Stimulated activated CD4-positive, alpha-beta T cell treated with anti-CD3 and anti-CD28 coated beads, Interleukin-2, amount 100 ng/mL, for 24 hours (primary cell): ENCODE measurements at places on chromosomes 1 and 21.

DNA sequence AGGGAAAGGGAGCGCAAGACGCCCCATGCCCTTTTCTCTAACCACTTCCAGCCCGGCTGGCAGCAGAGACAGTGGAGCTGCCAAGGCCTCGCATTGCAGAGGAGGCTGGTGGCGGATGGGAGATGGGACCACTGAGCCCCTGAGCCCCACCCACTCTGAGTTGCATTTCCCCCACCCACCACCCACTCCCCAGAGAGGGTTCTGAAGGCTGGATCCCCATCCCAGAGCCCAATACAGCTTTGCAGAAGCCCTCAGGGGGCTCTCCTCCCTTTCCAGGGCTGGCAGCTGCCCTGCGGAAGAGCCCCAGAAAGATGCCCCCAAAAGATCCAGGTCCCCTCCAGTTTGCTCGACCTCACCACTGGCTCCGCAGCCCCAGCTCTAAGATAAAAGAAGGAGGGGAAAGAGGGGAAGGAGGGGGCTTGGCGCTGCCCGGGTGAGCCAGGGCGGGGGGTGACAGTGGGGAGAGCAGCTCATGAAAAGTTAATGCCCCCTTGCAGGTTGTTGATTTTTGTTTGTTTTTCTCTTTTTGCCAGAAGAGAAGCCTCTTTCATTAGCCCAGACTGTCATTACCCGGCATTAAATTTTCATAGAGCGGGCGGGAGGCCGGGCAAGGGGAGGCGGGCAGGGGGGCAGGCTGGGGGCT, 38.4 kb upstream of the CASZ1 start:
- DNase-seq = no peak

GRCh38 chr1:36400825-36401601, 3.3 kb upstream of the LSM10 start:
- peak; percentile 55 for DNase-seq

DNA sequence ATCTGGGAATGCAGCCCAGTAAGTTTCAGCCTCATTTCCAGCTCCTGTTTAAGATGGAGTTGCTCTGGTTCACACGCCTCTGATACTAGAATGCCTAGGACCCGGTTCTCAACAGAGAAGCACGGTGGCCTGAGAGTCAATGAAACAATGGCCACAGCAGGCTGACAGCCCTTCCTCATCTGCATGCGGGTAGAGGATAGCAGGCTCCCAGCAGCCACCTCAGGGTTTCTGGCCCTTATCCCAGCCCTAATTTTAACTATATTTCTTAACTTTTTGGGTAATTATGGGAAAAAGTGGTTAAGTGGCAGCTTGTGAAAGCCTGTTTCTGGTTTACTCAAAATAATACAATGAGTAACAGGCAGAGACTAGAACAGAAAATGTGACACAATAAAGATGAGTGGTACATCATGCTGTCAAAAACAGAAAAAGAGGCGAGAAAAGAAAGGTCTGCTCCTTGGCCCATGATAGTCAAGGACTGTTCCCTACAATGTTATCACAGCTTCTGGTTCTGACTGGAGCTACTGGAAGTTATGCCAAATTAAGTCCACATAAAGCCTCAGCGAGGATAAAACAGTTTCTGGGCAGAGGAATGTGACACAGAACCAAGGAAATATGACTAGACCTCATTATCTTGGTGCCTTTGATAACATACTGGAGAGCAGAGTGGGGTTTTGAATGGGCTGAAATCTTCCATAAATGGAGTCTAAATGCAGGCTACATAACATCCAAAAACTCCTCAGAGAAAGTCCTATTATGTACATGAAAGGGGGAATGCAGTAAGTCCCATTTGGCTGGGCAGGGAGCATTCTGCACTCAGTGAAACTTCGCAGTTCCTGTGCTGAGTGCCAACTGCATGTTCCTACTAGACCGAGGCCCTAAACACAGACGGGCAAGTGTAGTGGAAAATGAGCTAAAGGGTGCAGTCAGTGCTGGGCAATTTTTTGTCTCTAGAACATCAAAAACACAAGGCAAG, 92.1 kb downstream of the NIBAN1 start:
- no peak for DNase-seq

DNA sequence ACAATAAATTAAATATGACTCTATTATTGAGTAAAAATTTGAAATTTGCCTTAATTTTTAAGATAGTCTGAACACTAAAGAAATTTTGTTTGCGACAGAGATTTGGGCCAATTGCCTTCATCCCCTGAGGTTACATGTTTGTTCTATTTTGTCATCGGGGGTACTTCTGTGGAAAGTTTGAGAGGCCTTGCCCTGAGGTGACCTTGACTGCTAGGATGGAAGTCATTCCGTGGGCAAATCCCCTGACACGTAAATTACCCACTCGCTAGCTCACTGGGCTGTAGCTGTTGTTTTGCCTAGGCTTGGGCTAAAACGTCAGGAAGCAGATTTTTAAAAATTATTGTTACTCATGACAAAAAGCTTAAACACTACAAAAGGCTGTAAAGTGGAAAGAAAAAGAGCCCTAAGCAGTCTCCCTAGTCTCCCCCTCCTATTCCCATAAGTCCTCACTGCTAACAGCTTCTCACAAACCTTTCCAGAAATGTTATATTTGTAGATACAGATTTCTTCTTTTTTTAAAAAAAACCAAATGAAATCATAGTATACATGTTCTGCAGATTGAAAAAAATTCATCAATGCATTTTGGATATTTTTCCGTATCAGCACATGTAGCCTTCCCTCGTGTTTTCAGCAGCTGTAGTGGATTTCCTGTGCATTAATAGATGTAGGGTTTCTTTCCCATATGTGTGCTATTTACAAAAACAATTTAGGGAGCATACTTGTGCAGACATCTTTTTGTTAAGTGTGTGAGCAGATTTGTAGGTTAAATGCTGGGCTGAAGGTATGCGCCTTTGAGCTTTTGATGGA, 142.7 kb downstream of the MRPS6 start:
- DNase-seq = no peak

- DNase-seq = no peak
Observed at GRCh38 chr1:170126696-170127095, 19.1 kb upstream of the NTMT2 start.

DNA sequence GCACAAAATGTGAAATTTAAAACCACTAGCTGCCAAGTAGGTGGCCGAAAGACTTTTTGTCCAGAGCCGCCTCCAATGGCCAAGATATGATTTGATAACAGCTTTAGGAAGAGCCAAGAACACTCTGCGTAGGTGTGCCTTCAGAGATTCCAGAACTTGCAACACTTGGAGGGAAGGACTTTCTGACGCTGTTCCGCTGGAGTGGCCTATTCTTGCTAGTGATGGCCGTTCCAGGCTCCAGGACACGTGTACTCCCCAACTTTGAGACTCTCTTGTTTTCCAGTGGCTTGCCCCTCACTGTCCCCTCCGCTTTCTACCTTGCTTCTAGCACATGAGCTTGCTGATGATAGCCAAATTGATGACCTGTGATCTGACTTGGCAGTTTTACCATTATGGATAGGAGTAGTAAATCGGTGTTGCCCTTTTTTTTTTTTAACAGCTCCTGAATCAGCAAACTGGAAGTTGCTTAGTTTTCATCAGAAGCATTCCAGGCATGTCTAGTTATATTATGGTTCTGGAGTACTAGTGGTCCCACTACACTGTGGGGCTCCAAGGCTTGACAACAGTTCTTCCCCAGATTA, 1.0 kb downstream of the PRDX6 start:
- DNase-seq = no peak

DNA sequence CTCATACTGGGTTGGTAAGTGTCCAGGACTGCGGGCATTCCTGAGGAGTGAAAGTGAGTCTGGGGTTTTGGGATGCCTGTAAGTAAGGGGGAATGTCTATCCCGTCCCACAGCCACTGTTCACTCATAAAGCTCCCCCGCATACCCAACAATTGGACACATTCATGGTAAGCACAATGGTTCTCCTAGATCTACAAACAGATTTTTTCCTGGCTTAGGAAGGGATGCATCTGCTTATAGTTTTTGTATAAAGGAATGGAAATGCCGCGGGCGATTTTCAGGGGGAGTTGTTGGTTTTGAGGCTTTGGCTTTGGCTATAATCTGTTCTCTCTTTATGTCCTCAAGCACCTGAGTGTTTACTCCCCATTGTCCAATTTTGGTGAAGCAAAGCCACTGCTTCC, 7.1 kb downstream of the ERVH48-1 start:
- DNase-seq = no peak

DNA sequence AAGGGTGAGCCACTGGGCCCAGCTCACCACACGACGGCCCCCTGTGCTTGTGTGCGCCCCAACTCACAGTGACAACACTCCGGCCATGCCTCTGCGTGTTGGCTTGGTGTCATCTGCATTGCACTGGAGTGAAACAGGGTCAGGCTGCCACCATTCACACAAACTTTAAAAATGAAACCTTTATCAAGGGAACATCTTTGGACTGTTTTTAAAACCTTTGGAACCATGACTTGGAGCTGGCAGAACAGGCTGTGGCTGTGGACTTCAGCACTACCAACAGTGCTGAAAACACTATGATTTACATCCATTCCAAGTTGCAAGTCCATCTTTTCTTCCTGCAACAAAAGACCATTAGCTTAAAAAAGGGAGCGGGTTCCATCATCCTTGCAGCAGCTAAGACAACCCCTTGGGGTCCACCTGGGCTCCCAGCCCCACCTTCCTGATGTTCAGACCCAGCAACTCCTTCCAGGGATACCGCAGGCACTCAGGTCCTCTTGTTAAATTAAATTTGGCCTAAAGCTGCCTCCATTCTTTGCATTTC, 25.6 kb downstream of the POFUT2 start:
- DNase-seq = no peak

DNA sequence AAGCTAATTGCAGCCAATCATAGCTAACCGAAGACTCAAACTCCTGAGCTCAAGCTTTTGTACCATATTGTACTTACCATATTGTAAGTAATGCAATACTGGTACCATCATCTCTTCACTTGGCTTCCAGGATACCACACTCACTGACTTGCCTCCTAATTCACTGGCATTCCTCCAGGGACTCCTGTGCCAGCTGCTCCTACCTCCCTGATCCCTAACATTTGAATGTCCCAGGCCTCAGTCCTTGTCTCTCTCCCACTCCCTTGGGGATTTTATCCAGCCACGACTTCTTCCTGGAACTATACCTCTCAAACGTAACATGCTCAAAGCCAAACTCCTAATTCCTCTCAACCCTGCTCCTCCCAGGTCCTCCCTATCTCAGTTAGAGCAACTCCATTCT, 33.8 kb downstream of the USP48 start:
- DNase-seq = no peak

DNA sequence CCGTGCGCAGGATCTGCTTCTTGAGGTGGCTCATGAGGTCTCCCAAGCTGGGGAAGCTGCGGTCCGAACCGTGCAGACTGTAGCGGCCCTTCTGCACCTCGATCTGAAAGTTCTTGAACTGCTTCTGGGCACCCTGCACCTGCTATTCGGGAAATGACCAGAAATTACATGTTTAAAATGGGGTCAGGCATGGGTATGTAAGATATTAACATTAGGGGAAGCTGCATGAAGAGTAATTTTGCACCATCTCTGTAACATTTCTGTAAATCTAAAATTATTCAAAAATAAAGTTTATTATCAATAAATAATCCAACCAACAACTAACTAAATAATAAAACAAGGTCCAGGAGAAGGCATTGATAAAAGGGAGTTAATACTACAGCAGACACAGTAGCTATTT, 110.7 kb downstream of the RAVER2 start:
- no peak for DNase-seq

- no peak for DNase-seq
Observed at GRCh38 chr1:75559800-75560199, 51.1 kb downstream of the SLC44A5 start.

- no peak for DNase-seq
Observed at GRCh38 chr1:66311092-66311491, 222.9 kb upstream of the SGIP1 start.

DNA sequence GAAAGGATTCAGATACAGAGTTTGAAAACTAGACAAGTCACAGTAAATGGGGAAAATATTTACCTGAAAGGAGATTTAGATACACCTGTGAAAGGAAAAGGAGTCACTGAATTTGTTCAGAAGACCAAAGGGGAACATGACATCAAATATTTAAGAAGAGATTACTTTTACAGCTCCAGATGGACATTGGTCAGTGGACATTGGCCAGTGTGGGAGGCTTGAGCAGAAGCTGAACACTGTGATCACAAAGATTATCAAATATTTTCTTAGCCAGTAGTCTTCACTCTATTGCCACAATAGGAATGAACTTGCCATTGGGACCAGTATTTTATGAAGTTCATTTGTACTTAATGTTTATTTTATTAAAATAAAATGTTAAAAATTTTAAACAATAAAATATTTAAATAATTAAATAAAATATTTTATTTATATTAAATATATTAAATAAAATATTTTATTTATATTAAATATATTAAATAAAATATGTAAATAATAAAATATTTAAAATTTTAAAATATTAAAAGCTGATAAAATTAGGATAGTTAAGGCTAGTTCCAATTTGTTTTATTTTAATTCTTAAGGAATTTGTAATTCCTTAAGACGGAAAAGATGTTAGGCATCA, 94.3 kb downstream of the CCDC30 start:
- DNase-seq = no peak

GRCh38 chr21:33434770-33435360, 31.7 kb downstream of the IFNGR2 start:
- DNase-seq = peak; percentile 26

- no peak for DNase-seq
Observed at GRCh38 chr1:168583571-168583970, 7.2 kb downstream of the XCL1 start.

GRCh38 chr1:192949783-192950182, 109.4 kb downstream of the UCHL5 start:
- no peak for DNase-seq

GRCh38 chr21:33374450-33375096, 28.6 kb upstream of the IFNGR2 start:
- DNase-seq = peak; percentile 59

DNA sequence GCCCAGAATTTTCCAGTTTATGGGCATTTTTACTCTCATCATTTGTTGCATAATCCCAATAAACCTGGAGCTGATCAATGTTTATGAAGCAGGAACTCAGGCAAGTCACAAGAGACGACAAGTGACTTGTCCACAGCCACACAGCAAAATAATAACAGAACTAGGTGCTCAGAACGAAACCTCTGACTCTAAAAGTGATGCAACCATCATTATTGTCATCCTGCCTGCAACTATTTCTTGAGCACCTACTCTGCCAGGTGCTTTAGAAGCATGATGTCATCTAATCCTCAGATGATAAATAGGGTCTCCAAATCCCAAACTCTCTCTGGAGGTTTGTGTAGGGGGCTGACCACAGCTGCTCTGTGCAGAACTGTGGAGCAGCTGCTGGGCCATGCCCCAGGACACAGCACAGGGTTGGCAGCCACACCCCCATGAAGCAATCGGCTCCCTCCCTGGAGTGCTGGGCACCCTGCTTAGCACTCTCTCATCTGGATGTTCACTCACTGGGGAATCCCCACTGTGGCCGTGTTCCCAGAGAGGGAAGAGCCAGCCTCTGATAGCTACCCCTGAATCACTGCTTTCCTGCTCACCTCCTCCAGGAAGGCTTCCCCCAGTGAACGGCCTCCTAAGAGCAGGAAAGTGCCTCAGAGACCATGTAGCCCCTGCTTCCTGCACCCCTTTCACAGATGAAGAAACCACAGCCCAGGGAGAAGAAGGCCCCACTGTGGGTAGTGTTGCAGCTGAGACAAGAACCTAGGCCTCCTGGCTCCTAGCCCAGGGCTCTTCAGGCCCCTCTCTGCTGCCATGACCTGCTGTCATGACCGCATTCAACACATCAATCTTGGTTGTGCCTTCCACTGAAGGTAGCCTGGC, 2.1 kb downstream of the TTC22 start:
- peak; percentile 43 for DNase-seq
